ENCODE measurements at places on chromosomes 7 and 10. TPM values are rescaled to one million over a fixed set of nuclear protein-coding genes. Genes with fewer than 3 reads are reported as not detected.

The IFIT1B gene
- not detected for total RNA-seq

The OR2A12 gene
- not detected for total RNA-seq

The TAS2R3 gene
- 1.2 TPM for total RNA-seq

The CDC14C gene
- total RNA-seq: 0.17 TPM

The MACC1 gene
- 2.0 TPM for total RNA-seq

The NUTM2E gene
- total RNA-seq: 0.50 TPM

The LIPN gene
- total RNA-seq: not detected

The STEAP1B gene
- total RNA-seq: 1.1 TPM

The MPP7 gene
- total RNA-seq: 6.9 TPM

The AKR1D1 gene
- not detected for total RNA-seq

The PNLIPRP2 gene
- total RNA-seq: not detected

The UBE2D1 gene
- total RNA-seq: 18.4 TPM

All from astrocyte (in vitro differentiated cells and primary cell).